Aorta (tissue), 5 donors: ENCODE measurements at places on chromosomes 16 and 17. TPM values are rescaled to one million over a fixed set of nuclear protein-coding genes. Genes with fewer than 3 reads are reported as not detected.

KRT33A gene
- not detected for total RNA-seq

- peak; percentile 66 for DNase-seq
Measured at GRCh38 chr16:74713876-74714275, 13.2 kb upstream of the MLKL start.

- peak; percentile 94 for DNase-seq
Measured at GRCh38 chr17:28717578-28718332, at the start of gene RAB34. Gene RAB34, minus strand, starts transcription at chr17:28717868. Its CDS starts 602 bp downstream, at chr17:28717266.

DNA sequence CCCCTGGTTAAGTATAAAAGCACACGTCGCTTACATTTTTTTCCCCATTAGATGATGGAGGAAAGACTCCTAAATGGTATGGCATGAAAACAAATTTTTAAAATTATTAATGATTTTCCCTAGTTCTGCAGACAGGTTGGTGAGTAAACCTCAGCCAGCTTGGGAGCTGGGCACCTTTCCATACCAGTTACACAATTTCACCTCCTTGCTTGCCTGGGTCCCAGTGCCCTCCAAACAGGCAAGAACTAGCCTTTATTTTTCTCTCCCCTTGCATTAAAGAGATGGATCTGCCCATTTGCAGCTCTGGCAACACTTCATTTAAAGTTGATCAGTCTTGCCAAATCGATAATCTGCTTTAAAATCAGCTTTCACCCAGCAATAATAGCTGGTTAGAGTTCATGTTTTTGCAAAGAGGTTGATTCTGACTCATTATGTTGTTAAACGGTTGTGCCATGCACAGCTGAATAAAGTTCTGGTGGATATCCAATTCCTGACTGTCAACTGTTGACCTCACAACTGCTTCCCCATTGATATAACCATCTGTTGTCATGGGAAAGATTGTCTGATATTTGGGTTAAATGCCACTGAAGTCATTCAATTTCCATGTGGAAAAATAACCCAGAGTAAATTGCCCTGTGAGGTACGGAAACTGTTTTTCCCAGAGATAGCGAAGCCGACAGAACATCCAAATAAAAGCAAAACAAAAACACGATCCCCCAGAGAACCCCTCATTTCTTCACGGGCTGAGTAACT, 1.3 kb downstream of the C17orf58 start:
- no peak for DNase-seq

DNA sequence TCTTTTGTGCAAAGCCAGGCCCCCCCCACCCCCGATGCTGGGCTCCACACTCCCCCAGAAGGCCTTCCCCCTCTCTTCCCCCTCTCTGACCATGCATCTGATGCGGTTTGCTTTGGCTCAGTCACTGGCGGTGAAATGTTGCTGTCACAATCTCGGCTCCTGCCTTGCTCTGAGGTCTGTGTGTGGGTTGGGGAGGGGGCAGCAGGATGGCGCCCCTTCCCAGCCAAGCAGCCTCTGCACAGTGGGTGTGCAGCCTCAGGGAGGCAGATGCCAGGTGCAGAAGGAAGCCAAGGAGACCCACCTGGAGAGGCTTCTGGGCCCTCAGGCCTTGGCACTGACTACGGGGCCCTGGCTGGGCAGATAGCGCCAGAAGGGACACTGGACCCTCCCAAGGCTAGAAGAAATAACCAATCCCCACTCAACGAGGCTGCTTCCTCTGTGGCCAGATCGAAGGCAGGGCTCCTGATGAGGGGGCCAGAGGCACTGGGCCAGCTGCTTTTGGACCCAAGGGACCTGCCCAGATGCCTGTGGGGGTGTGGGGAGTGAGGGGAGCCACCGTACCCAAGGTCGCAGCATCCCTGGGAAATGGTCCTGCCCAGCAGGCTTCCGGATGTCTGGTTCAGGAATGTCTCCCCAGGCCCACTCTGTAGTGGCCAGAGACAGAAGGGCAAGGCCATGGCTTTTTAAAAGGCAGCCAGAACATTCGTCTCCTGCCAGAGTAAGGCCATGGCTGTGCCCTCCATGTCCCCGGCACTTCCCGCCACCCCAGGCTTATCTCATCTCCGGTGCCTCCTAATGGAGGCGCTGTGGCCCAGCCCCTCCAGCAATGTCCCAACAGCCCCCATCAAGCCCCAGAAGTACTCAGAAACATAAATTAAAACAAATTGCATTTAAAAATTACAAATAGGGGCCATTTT, 43.4 kb upstream of the SLC38A10 start:
- DNase-seq: no peak

DNA sequence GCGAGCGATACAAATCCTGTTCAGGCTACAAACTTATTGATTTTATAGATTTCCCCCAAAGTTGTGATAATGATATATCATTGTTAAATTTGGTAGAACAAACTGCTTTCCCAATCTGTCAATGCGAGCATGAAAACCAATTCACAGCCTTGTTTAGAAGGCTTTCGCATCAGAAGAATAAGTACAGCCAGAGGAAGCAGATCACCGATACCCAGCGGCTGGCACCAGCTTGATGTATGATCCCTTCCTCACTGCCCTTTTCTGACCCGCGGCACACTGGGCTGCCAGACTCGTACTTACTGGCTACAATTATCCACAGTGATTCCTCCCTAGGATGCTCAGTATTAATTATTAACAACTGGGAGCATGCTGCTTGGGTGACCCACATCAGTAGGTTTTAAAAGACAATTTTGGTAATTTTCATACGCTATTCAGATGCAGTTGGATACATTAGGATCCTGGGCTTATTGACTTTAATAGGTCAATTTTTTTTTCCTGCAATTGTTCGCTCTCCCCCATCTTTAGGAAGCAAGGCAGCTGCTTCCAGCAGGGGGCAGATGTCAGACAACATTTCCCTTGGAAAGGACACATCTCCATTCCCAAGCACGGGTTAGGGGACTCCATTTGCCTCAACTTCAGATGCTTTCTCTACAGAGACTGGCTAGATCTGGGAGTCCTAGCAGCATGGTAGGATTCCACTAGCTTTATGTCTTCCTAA, 582.7 kb upstream of the PSMD7 start:
- no peak for DNase-seq

POLR3K gene
- 6.1 TPM for total RNA-seq

DNA sequence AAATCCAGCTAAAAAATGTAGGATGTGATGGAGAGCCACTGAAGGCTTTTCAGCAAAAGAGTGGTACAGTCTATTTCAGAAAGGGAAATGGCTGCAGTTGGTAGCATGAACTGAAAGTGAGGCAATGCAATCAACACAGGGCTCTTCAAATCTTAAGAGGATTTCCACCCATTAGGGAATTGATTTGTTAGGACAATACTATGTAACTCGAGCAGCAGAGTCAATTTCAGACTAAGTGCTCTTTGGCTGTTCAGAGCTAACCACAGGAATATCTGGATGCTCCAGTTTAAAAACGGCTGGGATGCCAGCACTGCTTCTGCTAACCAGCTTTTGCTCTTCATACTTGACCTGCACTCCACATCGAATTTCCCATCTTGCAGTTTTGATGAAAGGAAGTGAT, 24.6 kb downstream of the CACNG1 start:
- DNase-seq: no peak

GRCh38 chr16:57394444-57394843, 10.1 kb upstream of the CCL17 start:
- peak; percentile 57 for DNase-seq

GRCh38 chr17:7897773-7898172, 9.2 kb downstream of the CHD3 start:
- DNase-seq: no peak

DNA sequence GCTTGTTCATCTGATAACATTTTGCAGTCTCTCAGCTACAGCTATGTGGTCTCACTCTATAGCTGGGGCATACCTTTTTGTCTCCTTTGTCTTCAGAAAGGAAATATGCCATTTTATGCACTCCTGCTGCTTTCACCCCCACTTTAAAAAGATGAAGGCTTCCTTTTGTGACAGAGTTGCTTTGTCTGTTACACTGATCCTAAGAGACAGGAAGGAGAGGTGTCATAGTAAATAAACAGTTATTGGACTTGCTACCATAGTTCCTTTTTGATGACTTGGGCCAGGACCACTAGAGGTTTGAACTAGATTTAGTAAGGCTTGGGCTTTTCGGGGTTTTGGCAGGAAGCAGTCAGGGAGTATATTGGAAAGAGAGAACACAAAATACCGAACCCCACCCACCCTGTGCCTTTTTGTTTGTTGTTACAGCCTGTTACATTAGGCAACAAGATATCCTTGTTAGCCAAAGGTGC, 1.8 kb upstream of the METTL9 start:
- DNase-seq: no peak
